ENCODE measurements at places on chromosomes 13 and 19.

DNA sequence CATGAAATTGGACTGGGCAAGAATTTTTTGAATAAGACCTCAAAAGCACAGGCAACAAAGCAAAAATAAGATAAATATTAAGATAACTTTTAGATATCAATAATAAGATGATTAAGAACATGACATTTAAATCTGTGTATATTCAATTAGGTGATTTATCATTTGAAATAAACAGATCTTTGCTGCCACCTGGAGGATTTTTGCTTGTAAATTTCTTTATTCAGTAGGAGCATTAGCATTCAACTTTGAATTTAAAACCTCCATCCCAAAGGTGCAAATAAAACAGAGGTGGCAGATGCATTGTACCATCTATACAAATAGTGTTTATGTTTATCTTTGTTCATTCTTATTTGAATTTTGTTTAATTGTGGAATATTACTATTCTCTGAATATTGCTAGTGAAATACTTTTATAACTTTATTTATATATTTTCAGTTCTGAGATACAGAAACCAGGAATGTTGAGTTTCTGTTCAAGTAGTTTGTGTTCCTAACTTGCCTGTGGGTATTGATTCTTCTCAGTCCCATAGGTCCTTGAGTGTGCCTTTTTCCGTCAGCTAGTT is 20.9 kb downstream of the COG6 start:
- peak; percentile 28 for DNase-seq

GRCh38 chr19:38506723-38507550 is 73.4 kb downstream of the RYR1 start:
- peak; percentile 71 for DNase-seq

- DNase-seq, result no peak
Observed at GRCh38 chr13:26485288-26485687, 72.2 kb upstream of the WASF3 start.

DNA sequence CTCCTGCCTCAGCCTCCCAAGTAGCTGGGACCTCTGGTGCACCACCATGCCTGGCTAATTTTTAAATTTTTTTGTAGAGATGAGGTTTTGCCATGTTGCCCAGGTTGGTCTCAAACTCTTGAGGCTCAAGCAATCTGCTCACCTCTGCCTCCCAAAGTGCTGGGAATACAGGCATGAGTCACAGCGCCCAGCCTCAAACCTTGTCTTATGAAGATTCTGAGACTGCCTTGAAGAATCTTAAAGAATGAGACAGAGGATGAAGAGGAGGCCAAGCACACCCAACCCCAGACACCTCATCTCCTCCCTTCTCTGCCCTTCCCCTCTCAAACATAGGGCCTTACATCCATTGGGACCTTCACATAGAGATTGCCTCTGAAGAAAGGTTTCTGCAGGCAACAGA is 179.7 kb downstream of the ABCC4 start:
- no peak for DNase-seq

DNA sequence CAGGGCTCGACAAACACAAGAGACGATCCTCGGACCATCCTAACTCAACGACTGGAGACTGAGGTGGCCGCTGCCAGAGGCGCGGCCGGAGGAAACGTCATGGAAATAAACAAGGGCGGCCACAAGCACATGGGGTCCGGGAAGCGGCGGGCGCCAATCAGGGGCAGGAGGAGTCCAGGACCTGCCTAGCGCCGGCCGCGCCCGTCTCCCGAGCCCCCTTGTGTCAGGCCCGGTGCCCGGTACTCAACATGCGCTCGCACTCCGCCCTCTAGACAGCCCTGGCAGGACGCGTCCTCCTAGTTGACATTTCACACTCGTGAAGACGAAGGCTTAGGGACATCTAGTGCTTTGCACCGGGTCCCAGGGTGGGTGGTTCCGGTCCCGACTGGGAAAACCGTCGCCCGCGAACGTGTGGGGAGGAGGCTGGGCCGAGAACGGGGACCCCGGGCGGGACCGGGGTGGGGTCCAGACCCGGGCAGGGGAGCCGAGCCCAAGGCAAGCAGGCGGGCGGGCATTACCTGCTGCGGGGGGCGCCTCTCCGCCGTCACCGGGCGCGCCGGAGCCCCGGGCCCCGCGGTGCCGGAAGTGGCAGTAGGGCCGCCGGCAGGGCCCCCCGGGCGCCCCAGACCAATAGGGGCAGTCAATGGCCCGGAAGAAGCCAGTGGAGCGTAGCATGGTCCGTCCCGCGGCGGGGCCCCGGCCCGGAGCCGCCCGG is 442 bp downstream of the REXO1 start:
- DNase-seq, result no peak

DNA sequence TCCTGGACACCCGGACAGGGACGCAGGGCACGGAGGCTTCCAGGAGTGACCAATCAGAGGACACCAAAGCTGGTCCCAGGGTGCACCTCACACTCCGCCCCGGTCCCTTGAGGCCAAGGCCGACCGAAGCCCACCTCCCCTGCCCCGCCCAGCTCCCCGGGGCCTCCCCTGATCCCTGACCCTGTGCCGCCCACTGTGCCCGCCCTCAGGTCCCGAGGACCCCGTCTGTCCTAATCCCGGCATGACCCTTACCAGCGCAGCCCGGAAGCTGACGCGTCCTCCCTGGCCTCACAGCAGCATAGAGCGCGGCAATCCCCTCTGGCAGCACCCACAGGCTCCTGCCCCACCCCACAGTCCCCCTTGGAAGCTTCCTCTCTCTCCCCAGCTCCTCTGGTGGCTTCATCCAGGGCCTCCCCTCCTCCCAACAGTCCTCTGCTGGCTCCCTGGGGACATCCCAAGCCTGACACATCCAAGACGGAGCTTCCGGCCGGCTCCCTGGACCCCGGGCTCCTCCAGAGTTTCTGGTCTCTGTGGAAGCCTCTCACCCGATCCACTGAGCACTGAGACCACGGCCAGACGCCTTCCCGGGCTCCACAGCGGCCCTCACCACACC is 7.4 kb upstream of the CDC34 start:
- DNase-seq, result no peak

DNA sequence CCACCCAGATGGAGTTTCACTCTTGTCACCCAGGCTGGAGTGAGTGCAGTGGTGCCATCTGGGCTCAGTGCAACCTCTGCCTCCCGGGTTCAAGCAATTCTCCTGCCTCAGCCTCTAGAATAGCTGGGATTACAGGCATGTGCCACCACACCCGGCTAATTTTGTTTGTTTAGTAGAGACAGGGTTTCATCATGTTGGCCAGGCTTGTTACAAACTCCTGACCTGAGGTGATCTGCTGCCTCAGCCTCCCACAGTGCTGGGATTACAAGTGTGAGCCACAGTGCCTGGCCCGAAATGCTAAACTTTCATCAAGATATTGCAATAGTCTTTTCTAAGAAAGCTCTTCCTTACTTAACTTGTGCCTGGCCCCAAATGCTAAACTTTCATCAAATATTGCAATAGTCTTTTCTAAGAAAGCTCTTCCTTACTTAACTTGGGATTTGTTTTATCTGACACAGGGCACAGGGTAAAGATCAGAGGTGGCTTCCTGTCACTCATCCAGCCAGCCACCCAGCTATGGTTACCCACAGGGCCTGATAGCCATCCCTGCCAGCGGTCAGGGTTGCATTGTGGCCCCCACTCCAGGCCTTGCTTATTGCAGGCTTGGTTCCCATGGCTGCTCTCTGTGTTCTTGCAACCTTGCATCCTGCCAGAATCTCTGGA is 352.3 kb upstream of the TMTC4 start:
- no peak for DNase-seq

DNA sequence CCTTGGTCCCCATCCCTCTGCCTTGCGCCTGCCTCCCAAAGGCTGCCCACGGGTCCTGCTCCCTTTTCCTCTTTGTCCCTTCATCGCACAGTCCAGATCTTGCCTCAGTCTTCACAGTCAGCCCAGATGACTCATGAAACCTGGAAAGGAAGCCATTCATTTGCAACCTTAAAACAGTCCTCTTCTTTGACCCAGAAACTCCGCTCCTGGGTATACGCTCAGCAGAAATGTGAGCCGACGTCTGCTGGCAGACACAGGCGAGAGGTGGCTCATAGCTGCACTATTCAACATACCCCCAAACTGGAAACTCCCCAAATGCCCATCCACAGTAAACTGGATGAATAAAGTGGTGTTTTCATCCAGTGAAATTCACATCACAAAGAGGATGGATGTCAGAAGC is 13.6 kb upstream of the PEPD start:
- DNase-seq, result peak; percentile 13

DNA sequence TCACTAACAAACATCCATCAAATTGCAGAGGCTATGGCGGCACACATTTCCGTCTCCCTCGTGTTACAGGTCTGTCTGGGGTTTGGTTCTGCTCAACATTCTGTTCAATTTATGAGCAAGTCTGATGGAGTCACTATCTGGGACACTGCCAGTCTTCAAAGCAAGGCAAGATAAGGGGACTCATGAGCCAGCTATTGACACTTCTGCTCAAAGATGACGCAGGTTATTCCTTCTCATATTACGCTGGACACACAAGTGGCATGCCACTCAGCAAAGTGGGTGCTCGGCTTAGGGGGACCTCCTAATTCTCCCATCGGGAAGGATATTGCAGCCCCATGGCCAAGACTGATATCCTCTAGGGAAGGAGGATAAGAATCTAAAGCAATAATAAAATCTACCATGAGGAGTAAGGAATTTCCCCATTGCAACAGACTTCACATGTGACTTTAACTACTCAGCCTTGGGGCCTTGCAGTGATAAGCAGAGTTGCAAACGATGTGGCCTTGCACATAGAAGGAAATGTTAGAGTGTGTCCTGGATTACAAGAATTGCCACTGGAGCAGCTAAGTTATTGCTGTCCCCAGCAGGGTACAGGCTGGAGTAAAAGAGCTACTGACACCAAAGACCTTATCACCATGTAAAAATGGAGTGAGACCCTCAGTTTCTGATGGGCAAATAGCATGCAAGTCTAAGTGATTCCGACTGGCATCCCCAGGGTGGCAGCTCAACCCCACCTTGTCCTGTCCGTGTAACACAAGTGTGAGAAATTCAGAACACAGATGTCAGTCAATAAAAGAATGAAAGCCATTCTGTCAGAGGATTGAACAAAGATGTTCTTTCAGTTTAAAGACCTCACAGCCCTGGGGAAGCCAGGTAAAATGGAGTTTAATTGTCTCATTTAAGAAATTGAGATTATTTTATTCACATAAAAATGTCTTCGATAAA is 306.1 kb downstream of the IRS2 start:
- peak; percentile 18 for DNase-seq

- DNase-seq, result no peak
Observed at GRCh38 chr19:1261538-1261797, 7.7 kb upstream of the CIRBP start.

GRCh38 chr13:74406420-74406819 is 272.2 kb upstream of the KLF12 start:
- no peak for DNase-seq

- DNase-seq, result no peak
Observed at GRCh38 chr19:39483141-39483540, 2.5 kb downstream of the TIMM50 start.

DNA sequence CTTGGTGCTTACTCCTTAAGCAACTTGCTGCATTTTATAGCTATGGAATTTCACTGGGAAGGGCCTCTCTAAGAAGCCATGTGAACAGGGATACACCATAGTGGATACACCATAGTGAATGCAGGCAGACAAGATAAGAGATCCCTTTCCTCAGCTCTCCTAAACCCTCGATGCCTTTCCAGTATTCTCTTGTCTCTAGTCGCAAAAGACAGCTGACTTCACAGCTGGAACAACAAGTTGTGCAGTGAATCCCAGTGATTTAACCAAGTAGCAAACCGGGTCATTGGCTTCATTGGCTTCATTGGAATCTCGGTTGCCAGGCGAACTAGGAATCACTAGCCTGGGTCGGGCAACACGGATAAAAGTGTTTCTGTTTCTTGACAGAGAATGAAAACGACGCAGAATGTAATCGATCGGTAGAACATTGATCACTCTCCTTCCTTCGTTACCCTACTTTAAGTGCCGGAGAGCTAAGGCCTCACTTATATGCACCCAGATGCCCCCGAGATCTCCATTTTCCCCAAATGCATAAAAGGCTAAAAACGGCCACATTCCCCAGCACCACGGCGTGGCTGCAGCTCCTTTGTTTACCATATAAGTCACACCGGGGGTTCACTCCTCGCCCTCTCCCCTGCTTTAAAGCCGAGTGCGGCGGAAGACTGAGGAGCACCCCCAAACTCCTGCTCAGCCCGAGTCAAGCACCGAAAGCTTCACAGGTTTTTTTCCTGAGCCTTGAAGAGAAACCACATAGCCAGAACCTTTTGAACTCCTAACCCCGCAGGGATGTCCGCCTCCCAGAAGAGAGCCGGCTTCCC is 674 bp downstream of the TRPC4 start:
- peak; percentile 16 for DNase-seq

DNA sequence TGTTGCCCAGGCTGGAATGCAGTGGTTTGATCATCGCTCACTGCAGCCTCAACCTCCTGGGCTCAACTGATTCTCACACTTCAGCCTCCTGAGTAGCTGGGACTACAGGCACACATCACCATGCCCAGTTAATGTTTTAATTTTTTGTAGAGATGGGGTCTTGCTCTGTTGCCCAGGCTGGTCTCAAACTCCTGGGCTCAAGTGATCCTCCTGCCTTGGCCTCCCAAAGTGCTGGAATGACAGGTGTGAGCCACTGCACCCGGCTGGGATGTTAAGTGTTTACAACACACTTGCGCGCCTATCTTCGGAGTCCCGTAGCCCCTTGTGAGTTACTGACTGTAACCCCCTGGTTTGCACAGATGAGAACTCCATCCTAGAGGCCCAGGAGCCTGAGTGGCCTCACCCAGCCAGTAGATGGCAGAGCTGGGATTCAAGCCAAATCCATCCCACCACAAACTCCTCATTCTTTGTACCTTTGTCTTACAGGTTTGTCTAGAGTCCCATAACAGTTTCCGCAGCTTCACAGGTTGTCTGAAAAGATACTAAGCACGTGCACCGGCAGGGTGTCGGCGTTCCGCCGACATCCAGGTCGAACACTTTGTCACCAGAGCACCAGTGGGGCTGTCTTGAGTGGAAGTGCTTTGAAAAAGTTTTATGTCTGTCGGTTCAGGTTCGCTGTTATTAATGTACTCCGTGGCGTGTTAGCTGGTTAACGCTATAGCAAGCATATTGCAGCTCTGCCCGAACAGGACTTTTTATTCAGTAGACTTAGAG is 14.7 kb downstream of the MAG start:
- DNase-seq, result no peak

GRCh38 chr13:29801102-29801501 is 49.3 kb downstream of the UBL3 start:
- no peak for DNase-seq

- DNase-seq, result no peak
Observed at GRCh38 chr13:20993661-20994440, 67.5 kb downstream of the LATS2 start.

DNA sequence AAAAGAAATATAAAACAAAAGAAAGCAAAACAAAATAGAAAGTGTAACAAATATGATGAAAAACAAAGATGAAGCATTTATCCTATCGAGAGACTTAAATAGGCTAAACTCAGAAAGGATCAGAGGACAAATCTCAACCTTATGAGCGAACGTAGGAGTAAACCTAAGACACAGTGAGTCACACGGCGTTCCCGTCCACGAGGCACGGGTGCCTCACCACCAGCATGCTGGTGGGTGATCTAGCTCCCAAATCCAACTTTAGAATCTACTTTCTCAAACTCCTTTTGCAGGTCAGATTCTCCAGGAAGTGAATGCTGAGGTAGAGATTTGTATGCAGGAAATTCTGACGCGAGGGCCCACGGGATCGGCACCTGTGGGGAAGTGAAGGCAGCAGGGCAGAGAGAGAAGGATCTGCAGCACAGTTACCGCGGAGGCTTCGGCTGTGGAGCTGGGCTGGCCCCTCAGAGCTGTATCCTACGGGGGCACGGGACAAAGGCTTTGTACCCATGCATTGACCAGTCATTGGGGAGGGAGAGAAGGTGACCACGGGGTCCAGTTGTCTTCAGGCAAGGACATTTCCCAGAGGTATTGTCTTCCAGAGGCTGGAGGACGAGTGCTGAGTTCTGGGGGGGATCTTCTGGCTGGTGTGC is 7.5 kb upstream of the MIER2 start:
- DNase-seq, result no peak

- no peak for DNase-seq
Observed at GRCh38 chr13:25608181-25608580, 236.4 kb downstream of the ATP8A2 start.
